Astrocyte of the hippocampus (primary cell): ENCODE measurements at places on chromosomes 6 and 20.

DNA sequence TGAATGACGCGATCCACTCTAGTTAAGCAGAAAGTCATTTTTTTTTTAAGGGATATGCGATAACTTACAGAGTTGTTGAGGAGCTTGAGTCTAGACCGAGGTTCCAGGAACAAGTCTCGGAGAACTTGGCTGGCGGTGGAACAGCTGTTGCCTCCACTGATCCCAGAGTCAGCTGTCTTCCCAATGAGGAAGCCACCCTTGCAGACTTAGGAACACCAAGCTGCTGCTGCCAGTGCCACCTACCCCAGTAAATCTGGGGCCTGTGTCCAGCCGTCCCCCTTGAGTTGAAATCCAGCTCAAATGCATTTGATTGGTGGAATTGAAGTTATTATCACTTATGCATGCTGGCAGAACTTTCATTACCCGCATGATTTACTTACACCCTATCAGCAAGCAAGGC is 6.7 kb downstream of the PFDN4 start:
- DNase-seq, result no peak

- DNase-seq, result no peak
Observed at GRCh38 chr6:144661116-144661806, 376.1 kb downstream of the UTRN start.

GRCh38 chr6:124520514-124520913 is 441.7 kb upstream of the RNF217 start:
- DNase-seq, result no peak

GRCh38 chr20:16201191-16201590 is 372.1 kb downstream of the KIF16B start:
- no peak for DNase-seq

DNA sequence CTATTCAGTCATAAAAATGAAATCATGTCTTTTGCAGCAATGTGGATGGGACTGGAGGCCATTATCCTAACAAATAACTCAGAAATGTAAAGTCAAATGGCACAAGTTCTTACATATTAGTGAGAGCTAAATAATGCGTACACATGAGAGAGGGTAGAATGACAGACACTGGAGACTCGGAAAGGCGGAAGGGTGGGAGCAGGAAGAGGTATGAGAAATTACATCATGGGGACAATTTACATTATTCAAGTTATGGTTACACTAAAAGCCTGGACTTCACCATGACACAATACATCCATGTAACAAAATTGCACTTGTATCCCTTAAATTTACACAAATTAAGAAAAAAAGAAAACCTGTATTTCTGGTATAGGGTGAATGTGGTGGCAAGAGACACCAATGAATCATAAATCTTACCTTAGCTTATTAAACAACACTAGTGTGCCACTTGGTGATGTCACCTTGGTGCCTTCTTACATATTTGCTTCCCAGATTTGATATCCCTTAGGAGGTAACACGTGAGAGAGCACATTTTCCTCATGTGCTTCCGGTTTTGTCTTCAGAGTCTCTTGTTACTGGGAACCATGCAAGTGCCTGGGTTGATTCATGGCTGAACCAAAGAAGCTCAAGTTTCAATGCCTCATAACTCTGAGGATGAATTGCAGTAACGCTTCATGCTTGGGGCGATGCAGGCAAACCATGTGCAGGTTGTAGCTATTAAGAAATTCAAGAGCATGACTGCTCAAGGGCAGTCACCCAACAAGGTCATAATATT is 84.6 kb downstream of the DCDC2 start:
- no peak for DNase-seq

DNA sequence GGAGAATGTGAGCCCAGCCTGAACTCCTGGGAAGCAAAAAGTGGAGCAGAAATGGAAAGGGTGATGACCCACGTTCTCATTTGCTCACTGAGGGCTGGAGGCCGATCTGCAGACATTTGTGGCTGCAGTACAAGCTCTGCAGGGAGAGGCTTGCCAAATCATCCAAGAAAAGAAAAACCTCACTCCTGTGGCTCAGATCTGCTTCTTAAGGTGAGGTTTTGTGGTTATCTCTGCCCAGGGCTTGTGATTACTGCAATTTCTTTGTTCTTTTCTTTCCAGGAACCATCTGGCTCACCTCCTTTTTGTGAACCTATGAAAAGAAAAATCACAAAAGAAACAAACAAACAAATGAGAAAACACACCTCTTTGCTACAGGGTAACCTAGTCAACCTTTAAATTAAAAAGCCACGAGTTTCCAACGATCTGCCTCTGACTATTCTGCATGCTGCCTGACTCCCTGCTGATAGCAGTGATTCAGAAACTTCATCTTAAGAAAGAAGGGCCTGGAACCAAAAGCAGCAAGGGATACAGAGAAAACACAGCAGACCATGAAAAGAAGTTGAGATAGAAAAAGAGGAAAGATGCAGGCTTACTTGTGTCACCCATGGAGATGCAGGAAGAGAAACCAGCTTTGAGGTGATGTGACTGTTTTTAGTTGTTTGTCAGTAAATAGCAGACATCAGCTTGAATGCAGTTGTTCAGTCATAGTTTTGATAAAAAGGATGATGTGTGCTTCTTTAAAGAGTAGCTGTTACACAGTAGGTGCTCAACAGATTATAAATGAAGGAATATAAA is 165.1 kb downstream of the LMBRD1 start:
- DNase-seq, result peak; percentile 65

DNA sequence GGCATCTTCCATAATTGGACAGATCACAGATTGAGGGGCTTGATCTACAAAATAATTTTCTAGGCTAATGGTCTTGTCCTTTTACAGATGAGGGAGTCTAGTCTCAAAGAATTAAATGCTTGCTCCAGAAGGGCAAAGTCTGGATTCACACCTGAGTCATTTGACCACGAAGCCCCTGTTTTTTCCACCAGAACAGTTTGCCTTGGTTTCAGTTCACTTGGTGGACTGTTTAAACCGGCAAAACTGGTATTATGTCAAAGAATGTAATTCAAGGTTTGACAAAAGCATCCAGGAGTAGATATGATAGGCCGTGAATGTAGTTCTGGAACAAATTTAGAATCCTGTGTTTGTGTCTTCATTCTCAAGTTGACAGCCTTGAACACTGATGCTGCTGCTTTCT is 3.3 kb downstream of the MYO6 start:
- peak; percentile 37 for DNase-seq

GRCh38 chr6:120938876-120939472 is 395.3 kb downstream of the TBC1D32 start:
- DNase-seq, result no peak

GRCh38 chr6:118558464-118559217 is 10.5 kb downstream of the PLN start:
- no peak for DNase-seq

- peak; percentile 45 for DNase-seq
Observed at GRCh38 chr20:10902576-10903282, 228.9 kb upstream of the JAG1 start.

- peak; percentile 33 for DNase-seq
Observed at GRCh38 chr6:164200071-164200470, 785.6 kb downstream of the QKI start.

- no peak for DNase-seq
Observed at GRCh38 chr6:119495230-119495683, 145.7 kb upstream of the MAN1A1 start.

GRCh38 chr6:63677282-63677681 is 41.7 kb downstream of the PHF3 start:
- DNase-seq, result no peak

DNA sequence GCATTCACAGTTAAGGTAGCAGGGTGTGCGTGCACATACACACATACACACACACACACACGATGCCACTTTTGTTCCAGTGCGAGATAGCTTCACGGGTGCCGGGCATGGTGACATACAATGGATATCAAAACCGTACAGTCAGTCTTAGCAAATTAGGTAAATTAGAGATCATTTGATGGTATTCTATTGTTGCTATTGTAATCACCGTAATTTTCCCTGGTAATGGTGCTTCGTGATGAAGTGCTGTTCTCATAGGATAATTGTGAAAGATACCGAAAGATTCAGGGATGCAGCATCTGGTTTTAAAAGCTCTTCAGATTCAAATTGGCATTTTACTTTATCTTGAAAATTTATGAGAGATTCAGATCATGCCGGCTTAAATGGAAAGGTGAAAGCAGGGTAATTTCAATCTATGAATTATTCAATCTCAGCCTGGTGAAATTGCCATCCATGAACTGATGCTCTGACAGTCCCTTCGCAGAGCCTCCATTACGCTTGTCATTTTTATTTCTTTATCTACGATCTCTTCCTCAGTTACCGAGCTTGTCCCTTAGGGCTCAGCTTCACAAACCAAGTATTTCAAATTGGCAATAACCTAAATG is 71.3 kb upstream of the SOX4 start:
- DNase-seq, result no peak

- no peak for DNase-seq
Observed at GRCh38 chr20:41091927-41092326, 45.4 kb upstream of the PLCG1 start.

DNA sequence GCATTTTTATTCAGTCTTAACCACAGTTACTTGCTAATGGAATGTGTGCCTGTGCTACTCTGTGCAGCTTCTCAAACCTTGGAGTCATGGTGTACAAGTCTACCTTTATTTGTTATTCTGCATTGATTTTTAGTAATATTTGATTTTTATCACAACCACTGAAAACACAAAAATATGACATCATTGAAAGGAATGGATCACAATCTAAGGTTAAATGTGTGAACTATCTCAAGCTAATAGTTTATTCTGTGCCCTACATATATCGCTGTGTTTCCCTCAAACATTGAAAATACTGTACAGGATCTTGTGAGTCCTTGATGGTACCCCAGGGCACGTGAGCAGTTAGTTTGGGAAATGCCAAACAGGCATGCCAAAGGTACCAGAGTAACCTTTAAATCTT is 573.4 kb downstream of the FRK start:
- no peak for DNase-seq

- DNase-seq, result no peak
Observed at GRCh38 chr20:63552481-63553249, 1.3 kb upstream of the FNDC11 start.

GRCh38 chr6:168015482-168016175 is 18.2 kb downstream of the KIF25 start:
- DNase-seq, result no peak

DNA sequence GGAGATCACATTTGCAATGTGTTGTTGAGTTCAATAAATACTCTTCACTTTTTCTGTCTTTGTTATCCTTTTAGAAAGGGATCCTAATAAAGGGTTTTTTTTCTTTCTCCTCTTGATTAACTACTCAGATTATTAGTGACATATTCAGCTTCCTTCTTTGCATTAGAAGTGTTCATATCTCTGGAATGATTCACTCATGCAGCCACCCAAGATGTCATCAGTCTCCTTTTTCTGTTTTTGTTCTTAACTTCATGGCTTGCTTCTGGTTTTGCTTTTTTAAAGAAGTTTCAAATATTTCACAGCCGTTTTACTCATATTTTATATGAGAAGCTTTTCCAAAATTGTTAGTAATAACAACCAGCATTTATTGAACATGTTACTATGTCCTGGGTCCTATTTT is 187.6 kb downstream of the TMEM242 start:
- DNase-seq, result no peak

- DNase-seq, result no peak
Observed at GRCh38 chr6:6906570-6907213, 201.1 kb upstream of the RREB1 start.
